ENCODE measurements at places on chromosomes 13 and 19.

DNA sequence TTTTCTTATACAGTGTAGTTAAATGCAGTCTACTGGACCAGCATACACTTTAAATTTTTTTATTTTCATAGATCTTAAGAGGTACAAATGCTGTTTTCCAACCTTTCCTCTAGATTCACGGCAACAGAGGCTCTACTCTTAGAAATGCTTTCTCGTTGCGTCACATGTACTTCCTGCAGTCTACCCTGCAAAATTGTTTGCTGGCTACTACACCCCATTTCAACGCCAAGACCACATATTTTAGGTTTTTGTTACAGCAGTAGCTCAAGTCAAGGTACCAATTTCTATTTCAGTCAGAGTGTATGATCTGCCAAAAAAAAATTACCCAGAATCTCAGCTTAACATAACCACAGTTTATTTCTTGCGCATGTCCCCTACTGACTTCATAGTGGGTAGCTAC is 94.1 kb downstream of the TNFSF13B start:
- no peak for DNase-seq

DNA sequence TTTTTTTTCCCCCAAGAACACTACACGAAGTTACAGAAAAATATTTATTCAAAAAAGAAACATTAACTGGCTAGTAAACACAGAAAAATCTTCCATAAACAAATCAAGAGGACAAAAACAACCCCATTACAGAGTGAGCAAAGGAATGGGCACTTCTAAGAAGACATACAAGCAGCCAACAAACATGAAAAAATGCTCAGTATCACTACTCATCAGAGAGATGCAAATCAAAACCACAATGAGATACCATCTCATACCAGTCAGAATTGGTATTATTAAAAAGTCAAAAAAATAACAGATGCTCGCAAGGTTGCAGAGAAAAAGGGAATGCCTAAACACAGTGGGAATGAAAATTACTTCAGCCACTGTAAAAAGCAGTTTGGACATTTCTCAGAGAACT is 131.7 kb downstream of the UGGT2 start:
- no peak for DNase-seq

DNA sequence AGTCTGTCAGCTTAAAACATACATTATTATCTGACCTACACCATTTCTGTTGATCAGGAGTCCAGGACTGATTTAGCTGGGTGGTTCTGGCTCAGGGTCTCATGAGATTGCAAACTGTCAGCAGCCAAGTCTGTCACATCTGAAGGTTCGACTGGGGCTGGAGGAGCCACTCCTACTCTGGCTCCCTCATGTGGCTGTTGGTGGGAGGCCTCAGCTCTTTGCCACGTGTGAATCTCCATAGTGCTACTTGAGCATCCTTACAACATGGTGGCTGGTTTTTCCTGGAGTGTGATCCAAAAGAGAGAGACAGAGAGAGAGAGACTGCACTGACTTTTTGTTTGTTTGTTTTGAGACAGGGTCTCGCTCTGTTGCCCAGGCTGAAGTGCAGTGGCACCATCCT is 63.6 kb upstream of the NFIC start:
- no peak for DNase-seq

- DNase-seq = no peak
These were observed 154.6 kb downstream of the COL4A1 start for GRCh38 chr13:110152351-110152750.

- no peak for DNase-seq
These were observed 120.7 kb upstream of the SOX1 start for GRCh38 chr13:111946214-111946613.

DNA sequence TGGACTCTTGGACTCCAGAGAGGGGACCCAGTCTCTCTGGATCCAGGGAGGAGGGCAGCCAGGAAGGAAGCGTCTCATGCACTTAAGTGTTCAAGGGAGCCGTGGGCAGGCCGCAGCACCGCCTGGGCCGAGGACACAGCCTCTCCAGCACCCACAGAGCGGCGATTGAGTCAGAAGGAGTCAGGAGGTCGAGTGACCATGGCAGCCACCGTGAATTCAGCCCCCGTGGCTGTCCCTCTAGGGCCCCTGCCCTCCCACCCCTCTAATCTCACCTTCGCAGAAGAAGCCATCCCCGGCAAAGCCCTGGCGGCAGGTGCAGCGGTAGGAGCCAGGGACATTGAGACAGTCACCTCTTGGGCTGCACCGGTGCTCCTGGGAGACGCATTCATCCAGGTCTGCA is 38.0 kb downstream of the FBN3 start:
- DNase-seq = no peak

DNA sequence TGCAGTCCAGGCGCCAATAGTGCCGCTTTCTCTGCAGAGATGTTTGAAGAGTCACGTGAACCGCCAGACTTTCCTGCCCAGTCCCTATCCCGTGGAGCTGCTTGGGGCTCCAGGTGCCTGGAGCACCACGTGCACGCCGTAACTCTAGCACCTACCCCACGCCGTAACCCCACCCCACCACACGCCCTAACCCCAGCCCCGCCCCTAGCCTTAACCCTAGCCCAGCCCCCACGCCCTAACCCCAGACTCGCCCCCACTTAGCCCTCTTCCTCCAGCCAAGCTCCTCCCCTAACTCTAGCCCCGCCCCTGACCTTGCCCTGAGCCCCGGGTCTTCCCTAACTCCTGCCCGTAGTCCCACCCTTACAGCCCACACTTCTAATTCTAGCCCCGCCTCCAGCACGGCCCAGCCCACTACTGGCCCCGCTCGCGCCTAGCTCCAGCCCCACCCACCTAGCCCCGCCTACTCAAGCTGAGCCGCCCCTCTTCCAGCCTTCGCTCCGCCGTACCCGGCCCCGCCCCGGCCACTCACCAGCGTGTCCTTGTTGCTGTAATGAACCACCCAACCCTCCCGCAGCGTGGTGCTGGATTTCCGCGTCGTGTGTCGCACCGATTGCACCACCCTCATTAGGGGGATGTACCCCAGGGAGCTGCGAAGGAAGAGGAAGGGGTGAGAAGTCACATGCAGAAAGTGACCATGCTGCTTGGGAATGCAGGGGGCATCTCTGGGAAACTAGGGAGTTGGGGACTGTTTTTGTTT is 19.5 kb downstream of the PRKD2 start:
- no peak for DNase-seq

DNA sequence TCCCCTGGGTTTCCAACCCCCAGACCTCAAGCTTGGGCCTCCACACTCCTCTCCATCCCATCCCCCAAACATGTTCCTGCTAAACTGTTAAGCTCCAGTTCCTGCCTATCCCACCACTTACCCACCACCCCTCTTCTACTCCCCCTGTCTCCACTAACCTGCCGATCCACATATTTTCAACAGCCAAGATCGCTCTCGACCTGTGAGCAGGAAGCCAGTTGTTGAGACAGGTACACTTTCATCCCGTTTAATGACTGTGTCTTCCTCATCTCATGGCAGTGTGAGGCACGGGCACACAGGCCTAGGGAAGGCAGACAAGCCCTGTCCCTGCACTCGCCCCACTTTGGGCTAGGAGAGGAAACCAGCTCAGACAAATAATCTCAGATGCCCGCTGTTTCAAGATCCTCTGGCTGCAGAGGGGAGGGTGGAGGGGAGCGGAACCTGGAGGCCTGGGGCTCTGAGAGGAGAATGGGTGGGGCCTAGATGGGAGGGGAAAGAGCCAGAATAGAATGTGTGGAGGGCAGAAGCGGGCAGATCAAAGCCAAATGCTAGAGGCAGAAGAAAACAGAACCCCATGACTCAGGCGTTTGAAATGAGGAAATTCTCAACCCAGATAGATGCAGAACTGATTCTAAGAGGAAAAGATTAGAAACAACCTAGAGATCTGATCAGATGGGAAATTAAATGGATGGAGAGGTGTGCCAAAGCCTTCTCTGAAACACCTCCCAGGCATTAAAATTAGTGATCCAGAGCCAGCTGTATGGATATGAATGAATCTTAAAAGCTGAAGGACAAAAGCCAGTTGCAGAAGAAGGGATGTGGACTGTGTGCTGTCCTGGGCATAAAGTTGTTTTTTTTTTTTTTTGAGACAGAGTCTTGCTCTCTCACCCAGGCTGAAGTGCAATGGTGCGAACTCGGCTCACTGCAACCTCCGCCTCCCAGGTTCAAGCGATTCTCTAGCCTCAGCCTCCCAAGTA is 16.9 kb upstream of the CYP2S1 start:
- no peak for DNase-seq

DNA sequence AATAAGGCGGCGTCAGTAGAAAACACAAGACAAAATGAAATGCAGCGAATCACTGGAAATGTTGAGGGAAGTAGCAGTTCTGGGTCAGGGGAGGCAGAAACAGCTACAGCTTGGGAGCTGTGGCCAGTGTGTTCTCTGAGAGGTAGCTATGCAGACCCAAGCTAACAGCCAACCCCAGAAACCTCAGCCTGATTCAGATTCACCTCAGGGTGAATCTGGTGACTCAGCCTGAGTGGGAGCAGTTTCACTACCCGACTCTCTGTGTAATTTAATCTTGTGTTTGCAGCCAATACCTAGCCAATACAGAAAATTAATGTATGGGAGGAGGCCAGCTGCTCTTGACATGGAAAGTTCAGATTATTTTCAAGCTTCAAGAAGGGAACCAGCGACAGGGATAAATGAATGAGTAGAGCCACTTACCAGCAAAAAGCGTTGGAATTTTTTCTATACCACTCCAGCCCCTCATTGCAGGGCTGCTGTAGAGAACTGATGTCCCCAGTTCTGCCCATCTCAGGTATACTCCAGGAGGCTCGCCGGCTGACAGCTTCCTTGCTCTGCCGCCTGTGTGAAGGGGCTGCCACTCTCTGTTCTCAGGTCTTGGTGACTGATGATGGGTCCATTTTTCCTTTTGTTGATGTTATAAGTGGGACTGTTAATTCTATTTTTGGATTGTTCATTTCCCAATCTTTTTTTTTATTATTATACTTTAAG is 8.9 kb downstream of the IGFL3 start:
- no peak for DNase-seq

DNA sequence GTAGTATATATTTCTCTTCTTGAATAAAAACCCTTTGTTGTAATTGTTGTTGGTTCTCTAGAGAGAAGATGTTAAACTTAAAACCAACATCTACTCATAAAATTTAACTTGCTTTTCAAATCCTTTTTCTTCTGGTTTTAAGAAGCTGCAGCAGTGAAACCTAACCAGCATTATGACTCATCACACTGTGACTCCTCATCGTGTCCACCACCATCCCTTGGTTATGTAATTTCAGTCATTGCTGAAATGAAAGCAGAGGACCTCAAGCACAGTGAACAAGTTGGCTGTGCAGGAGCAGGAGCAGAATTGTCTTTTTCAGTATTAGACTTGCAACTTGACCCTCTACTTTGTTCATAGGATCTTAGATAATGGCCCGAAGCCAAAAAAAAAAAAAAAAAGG is 64.9 kb upstream of the HTR2A start:
- DNase-seq = no peak

DNA sequence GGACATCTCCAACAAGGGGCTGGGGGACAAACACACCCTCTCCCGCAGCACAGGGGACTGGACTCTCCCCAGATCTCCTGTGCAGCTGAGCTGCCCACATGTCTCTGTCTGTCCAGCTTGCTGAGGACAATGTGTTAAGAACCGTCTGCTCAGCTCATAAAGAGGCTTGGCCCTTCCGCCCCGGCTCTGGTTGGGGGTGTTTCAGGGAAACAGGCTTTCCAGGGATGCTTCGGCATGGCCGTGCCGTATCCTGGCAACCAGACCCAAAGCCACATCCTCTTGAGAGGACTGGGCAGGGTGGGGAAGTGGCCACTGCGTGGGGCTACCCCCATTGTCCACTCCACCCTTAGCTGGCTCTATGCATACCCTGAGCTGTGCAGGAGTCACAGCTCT is 41.1 kb upstream of the CHST8 start:
- DNase-seq = no peak

DNA sequence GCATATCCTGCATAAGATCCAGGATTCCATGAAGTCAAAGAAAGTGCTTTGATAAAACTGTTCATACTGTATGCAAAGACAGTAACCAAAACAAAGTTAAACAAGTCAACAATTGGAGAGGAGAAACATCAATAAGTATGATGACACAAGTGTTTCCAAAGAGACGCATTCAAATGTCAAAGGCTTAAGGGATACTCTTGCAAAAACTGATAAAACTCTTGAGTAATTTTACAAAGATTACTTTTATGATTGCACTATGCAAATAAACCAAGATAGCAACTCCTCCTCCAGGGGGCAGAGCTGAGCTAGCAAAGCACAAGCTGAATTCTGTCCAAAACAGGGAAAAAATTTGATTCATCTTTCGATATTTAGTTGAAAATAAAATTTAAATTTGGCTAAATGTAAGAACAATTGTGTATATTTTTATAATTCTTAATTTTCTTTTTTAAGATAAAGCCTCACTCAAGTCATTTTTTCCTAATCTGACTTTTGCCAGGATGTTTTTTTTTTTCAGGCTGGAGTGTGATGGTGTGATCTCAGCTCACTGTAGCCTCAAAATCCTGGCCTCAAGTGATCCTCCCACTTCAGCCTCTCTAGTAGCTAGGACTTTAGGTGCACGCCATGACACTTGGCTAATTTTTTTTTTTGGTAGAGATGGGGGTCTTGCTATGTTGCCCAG is 84.0 kb downstream of the MZT1 start:
- no peak for DNase-seq

GRCh38 chr13:51501096-51501495 is 48.3 kb upstream of the INTS6 start:
- DNase-seq = no peak

GRCh38 chr19:51407511-51408131 is 9.8 kb downstream of the SIGLEC10 start:
- no peak for DNase-seq

DNA sequence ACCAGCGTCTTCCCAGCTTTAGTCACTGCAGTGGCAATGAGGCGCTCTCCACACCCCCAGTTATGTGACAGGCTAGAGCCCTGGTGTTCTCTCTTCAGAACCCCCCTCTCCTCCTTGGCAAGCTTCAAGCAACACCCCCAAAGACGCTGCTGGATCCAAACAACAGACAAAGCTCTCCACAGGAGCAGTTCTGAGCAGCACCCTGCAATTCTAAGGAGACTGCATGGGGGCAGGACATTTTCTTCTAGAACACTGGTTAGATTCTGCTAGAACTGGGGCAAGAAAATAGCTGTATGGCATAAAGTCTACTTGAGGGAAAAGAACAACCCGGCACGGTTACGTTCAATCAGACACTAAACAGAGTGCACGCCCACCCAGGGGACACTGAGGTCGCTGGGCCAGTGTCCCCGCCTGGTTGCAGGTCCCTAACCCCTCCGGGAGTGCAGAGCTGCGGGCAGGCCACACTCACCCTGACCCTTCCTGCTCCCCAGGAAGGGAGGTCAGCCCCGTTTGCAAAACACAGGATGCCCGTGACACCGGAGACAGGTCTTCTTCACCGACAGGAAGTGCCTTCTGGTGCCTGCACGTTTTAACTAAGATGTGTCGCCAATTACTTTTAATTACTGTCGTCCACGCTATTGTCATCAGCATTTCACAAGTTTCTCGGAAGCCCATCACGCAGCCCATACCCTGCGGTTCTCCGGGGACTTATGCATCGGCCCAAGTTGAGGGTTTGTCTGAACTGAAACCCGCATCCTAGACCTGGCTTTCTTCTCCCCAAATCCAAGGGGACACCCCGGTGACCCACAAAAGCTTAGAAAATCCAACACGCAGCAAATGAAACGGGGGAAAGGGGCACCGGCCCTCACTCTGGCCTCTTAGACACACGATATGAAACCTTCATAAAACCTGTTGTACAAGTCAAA is 943 bp downstream of the GJB6 start:
- DNase-seq = no peak
